Right kidney (tissue), 9 donors: ENCODE measurements at places on chromosomes 7 and 10.

GRCh38 chr10:99339077-99339476, 9.9 kb downstream of the CNNM1 start:
- no peak for DNase-seq

GRCh38 chr7:155464948-155465739, 7.2 kb downstream of the EN2 start:
- peak; percentile 53 for DNase-seq

GRCh38 chr7:101953248-101953819, 135.9 kb downstream of the CUX1 start:
- no peak for DNase-seq

DNA sequence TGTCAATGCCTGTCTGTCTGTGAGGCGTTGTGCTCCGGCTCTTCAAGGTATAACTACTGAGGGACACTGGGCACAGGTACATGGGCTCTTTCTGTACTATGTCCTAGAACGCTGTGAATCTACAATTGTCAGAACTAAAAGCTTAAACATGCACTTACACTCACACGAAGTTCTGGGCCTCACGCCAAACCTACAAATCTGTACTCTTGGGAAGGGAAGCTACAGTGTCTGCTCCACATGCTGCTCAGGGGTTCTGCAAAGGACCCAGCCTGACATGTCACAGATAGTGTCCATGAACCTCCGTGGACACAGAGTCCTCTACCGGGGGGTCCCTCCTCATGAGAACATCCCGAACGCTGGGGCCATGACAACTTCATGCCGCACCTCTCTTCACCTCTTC, 268.7 kb downstream of the WDR37 start:
- no peak for DNase-seq

DNA sequence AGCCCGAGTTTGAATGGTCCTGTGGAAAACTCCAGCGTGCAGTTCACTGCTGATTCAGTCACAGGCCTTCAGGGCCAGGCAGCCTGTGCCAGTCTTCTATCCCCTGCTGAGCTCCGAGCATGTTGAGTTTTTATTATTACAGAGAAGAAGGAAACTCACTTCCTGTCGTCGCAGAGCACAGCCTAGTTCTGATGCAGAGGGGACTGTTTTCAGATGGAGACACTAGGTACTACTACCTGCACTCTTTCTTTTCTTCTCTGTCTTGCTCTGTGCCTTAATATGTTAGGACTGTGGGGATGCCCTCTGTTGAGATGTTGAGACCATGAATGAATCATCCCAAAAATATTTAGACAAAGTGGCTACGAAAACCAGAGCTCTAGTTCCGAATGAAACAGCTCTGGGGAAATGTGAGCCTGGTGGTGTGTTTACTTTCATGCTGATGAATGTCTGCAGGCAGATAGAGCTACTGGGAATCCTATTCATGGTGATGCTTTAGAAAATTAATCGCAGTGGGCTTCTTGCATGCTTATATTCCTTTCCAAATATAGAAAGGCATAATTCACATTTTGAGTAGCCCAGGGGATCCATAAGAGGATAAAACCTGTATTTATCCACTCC, 29.6 kb downstream of the CASP7 start:
- DNase-seq = no peak

- DNase-seq = no peak
Measured at GRCh38 chr7:107479303-107479702, 9.4 kb downstream of the GPR22 start.

DNA sequence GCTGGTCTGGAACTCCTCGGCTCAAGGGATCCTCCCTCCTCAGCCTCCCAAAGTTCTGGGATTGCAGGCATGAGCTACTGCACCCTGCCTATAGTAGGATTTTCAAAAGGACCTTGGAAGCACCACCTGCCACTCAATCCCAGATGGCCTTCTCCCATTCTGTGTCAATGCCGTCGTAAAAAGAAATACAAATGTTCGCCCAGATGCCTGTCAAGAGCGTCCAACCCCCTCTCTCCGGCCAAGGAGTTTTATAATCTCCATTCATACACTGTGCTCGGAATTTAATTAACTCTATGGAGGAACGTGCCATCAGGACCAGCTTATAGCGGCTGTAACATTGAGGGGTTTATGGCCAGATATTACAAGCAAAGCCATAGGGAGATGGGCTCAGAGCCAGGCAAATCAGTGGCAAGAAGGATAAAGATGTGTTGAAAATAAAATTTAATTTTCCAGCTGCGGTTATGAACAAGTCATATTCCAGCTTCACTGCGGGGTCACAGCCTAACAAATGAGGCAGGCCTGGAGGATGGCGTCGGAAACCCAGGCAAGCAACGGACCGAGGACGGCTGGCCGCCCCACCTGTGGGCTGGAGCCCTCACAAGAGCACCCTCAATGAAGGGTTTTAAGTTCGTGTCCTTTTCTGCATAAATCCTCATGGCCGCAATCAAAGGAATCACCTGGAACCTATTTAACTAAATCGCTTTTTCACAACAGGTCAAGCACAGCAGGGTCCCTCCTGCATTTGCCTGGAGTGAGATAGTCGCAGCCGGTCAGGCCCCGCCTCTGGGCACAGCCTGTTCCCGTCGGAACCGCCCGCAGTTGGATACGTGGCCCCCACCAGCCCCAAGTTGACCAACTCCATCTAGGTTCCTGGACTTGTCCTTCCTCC, 374.5 kb upstream of the FOXK1 start:
- no peak for DNase-seq
